ENCODE measurements at places on chromosomes 5 and 9.

DNA sequence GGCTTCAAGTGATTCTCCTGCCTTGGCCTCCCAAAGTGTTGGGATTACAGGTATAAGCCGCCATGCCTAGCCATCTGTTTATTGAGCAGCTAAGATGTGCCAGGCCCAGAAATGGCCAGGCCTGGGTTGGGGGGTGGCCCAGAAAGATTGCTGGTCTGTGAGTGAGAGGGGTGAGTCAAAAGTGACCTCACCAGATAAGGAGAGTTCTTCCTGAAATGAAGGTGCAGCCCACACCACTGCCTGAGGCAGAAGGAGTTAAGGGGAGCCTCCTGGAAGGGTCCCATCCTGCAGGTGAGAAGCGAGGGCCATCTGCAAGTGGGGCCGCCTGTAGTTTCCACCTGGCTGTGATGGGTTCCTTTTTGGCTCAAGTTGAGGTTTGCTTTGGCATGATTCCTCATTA, 96.9 kb upstream of the KLF4 start:
- no peak for DNase-seq

DNA sequence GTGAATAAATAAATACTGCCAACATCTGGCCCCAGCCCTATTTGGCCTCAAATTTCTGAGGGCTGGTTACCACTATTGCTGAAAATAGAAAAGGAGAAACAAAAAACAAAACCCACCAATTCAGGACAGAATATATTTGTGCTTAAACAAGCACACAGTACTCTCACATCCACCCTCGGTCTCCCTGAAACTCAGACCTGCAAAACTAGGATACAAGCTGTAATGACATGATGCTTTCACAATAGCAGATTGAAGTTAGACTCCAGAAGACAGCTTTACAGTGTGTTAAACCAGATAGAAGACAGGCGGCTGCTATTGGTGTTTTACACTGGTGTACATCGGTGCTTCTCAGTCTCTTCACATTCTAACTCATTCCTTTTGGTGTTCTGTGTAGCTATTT, 214.9 kb upstream of the DMRT1 start:
- no peak for DNase-seq

DNA sequence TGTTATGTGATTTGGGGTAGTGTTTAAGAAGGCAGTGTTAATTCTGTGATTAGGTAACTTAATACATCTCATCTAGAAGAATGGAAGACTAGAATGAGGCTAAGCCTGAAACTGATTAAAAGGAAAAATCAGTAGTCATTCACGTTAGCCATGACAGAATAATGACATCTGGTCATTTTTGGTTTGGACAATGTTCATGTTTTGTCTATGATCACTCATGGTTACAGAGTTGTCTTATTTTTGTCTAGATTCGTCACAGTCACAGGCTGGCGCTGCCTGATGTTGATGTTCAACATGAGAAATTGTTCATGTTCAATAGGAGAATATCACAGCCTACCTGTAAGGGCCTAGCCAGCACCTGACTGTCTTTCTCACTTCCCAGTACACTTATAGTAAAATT, 9.5 kb upstream of the DOCK2 start:
- no peak for DNase-seq

- DNase-seq = no peak
Observed at GRCh38 chr9:87422999-87423398, 74.7 kb upstream of the DAPK1 start.

DNA sequence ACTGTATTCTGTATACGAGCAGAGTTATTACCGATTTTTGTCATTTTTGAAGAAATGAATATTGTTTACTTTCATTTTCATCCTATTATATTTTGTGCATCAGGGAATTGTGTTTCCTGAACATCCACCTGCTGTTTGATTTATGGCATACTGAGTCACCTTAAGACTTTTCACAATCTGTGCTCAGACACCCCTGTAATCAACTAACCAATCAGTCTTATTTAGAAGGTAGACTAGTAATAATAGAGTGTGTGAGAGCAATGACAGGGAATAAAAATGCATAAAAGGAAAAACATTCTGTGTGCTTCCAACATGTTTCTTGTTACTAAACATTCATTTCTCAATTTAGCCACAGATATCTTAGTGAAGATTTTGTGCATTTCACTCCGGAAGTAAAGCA, 1413.6 kb upstream of the ACO1 start:
- DNase-seq = no peak

DNA sequence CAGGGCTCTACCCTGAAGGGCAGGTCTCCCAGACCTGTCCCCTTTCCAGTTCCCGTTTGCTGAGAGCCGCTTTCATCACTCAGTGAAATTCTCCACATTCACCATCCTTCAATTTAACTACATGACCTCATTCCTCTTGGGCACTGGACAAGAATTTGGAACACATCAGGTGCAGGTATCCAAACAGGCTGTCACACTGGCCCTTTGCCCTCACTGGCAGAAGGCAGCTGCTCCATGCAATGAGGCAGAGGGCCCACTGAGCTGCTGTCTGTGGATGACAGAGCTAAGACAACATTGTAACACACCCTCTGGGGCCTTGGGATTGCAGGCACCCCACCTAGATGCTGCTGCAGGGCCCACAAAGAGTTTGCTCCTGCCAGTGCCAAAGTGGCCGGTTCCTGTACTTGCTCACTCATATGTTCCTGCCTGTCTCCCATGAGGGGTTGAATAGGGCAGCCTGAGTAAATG, 55.1 kb downstream of the ACTL7B start:
- no peak for DNase-seq

DNA sequence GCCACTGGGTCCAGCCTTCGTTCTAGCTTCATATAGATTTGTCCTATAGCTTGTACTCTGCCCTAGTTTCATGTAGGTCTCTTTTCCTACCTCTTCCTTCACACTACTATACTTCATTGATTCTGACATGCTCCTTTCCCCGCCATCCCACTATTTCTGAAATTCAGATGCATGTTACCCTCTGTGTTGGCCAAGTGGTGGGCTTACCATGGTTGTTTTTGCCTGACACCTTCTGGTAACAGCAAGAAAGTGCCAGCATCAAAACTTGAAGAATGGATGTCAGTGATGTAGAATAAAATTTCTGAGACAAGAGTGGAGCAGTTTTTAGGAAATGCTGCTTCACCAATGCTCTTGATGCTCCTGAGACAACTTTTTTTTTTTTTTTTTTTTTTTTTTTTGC, 19.5 kb upstream of the SERINC5 start:
- no peak for DNase-seq

DNA sequence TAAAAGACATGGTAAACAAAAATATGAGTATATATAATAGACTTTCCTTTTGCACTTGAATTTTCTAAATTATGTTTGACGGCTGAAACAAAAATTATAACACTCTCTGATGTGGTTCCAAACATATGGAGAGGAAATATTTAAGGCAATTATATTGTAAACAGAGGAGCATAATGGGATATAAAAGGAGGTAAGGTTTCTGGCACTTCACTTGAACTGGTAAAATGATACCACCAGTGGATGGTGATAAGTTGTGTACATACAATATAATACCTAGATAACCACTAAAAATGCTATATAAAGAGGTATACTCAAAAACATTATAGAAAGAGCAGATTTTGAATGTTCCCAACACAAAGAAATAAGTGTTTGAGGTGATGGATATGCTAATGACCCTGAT, 192.9 kb upstream of the RAD23B start:
- DNase-seq = no peak
